ENCODE measurements at places on chromosomes 3 and 15.
A peak's percentile ranks its signal among the peaks of the same experiment; 100 is the strongest.

DNA sequence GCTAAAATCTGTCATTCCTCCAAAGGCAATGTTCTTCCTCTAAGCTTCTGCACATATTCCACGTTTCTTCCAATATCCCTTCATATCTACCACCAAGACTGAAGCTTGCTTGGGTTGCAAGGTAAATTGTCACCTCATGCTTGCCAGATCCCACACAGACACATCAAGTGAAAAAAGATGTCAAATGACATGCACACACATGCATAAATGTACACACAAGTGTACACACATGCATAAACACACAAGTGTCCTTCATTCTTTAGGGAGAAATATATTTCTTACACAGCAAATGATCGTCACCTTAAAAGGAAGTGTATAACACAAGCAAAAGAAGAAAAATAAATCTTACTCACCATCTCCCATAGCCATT, 59.4 kb downstream of the CLASP2 start:
- peak overlapping the region; percentile 51 for H3K4me3 ChIP-seq
- peaks cover 8% of the 10 kb centered on the region for H3K4me1 ChIP-seq
- H3K27ac ChIP-seq, result no peak overlapping the region
- no peak for DNase-seq

DNA sequence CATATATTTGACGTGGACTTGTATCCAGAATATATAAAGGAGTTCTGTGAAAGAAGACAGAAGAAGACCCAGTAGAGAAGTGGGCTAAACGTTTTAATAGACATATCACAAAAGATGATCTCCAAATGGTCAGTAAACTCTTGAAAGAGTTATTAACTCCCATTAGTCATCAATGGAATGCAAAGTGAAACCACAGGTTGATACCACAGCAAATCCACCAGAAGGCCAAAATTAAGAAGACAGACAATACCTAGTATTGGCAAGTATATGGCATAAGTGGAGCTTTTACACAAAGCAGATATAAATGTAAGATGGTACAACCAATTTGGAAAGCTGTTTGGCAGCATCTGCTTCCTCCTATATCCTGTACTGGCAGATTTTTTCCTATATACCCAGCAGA, 6.0 kb downstream of the SPATA16 start:
- no peaks in the 10 kb centered on the region for H3K36me3 ChIP-seq
- H3K4me3 ChIP-seq, result no peak overlapping the region
- no peak overlapping the region for H3K27ac ChIP-seq
- no peaks in the 10 kb centered on the region for H3K27me3 ChIP-seq

DNA sequence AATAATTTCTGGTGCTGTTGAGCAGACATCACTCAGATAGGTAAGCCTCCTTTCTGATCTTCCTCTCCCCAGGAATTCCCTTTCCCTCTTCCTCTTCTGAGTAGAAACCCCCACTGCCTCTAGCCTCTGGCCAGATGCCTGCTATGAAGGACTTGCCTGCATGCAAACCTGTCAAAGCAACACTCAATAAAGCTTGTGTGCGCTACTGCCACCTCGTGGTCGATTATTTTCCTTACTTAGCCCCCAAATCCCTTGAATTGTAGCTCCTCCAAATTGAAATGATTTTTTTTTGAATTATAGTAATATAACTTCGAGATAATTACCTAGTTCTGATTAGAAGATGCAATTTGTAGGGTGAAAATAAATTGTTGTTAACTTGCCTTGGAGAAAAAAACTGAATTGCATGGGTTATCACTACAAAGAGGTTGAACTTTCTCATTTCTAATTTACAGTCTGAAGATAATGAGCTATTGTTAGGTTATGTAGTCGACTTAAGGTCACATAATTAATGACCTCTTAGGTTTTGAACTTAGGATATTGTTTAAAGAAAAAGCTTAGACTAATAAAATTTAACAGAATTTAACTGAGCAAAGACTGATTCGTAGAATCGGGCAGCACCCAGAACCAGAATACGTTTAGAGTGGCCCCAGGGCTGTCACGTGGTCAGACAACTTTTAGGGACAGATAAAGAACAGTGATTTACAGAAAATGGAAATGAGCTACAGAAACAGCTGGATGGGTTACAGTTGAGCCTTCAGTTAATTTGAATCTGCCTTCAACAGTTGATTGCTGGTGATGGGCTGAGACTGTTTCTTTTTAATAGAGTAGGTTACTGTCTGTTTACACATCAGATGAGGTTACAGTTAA, 269.3 kb downstream of the ARPP21 start:
- no peaks in the 10 kb centered on the region for H3K27me3 ChIP-seq
- no peak overlapping the region for H3K4me3 ChIP-seq
- DNase-seq, result peak; percentile 73

GRCh38 chr3:120471643-120472042, 20.9 kb upstream of the FSTL1 start:
- no peak overlapping the region for H3K27ac ChIP-seq
- no peaks in the 10 kb centered on the region for H3K36me3 ChIP-seq
- no peaks in the 10 kb centered on the region for H3K27me3 ChIP-seq

DNA sequence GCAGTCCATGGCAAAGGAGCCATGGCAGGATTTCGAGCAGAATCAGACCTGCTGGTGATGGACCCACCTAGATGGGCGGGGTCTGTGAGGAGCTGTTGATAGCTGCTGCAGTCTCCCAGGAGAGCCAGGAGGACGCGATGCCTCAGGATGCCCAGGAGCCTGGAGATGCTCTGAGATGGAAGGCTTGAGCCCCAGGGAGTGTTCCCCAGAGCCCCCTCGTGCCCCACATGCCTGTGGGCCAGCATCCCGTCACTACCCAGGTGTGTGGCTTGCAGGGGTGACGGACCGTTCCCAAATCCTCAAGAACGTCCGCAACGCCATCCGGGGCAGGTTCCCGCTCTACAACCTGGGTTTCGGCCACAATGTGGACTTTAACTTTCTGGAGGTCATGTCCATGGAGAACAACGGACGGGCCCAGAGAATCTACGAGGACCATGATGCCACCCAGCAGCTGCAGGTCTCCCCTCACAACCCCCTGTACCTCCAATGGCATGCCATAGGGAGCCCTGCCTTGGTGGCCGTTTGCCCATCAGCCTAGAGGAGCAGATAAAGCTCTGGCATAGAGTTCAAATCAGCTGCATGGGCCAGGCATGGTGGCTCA, 6.7 kb downstream of the ITIH1 start:
- no peak overlapping the region for H3K4me3 ChIP-seq
- no peaks in the 10 kb centered on the region for H3K36me3 ChIP-seq

- no peaks in the 10 kb centered on the region for H3K36me3 ChIP-seq
- no peak overlapping the region for H3K4me3 ChIP-seq
- no peaks in the 10 kb centered on the region for H3K4me1 ChIP-seq
- H3K27ac ChIP-seq, result no peak overlapping the region
These were observed 72.9 kb downstream of the IL12A start for GRCh38 chr3:160061525-160061924.

DNA sequence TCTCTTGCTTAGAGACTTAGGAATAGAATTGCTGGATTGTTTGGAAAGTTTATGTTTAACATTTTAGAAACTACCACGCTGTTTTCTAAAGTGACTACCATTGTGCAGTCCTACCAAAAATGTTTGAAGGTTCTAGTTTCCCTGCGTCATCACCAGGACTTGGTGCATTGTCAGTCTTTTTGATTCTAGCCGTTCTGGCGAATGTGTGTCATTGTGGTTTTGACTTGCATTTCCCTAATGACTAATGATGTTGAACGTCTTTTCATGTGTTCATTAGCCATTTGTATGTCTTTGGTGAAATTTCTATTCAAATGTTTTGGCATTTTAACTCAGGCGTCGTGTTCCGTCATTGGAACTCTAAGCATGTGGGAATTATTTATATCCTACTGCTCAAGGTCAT, 58.0 kb downstream of the CHD2 start:
- no peak overlapping the region for H3K4me3 ChIP-seq
- no peak for DNase-seq
- no peaks in the 10 kb centered on the region for H3K27me3 ChIP-seq

DNA sequence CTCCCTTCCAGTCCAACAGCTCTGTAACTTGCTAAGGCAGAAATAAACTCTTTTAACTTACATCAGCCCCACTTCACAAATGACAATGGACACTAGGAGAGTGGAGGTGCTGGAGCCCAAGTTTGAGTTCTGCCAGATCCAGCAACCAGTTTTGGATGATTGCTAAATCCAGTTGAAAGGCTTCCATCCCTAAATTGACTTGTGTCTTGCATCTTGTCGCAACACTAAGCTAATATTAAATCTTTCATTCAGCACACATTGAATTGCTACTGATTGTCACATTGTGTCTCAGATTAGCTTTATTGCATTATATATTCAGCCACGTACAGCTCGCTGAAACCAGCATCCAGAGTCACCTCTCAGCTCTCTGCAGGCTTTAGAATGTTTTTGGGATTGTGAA, 41.7 kb upstream of the LIPC start:
- no peaks in the 10 kb centered on the region for H3K27me3 ChIP-seq
- DNase-seq, result no peak
- no peaks in the 10 kb centered on the region for H3K4me1 ChIP-seq
- H3K4me3 ChIP-seq, result no peak overlapping the region
- no peaks in the 10 kb centered on the region for H3K36me3 ChIP-seq
- H3K27ac ChIP-seq, result no peak overlapping the region

DNA sequence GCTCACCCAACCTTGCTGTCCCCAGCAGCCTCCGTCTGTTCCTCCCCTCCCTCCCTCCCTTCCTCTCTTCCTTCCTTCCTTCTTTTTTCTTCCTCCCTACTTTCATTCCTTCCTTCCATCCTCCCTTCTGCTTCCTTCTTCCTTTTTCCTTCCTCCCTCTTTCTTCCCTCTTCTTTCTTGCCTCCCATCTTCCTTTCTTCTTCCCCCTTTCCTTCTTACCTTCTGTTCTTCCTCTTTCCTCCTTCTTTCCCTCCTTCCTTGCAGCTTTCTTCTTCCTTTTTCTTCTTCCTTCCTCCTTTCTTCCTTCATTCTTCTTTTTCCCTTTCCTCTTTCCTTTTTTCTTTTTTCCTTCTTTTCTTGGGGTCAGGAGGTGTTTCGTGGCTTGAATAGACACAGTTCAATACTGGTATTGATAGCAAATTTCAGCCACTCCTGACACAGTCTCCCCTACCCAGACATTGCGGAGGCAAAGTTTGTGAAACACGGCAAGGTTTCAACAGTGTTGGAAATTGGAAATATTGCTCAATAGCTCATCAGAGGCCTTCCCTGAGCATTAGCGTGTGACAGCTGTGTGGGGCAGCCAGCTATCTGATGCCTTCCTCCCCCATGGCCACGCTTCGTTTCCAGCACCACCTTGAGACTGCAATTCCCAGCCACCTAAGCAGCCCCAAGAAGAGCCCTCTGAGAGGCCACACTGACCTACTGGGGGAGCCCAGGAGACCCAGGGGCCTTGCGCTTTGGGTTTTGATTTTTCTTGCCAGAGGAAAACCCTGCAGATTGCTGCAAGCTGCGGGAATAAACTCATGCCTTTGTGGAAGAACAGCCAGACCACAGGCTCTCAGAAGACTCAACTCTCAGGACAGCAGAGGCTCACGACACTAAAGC, 82.2 kb downstream of the KLF15 start:
- H3K27me3 ChIP-seq, result no peaks in the 10 kb centered on the region
- no peak overlapping the region for H3K4me3 ChIP-seq
- no peaks in the 10 kb centered on the region for H3K36me3 ChIP-seq

Data from H1 (cell line).